Amniotic stem cell (primary cell): ENCODE measurements at places on chromosomes 3 and 15.
A peak's percentile ranks its signal among the peaks of the same experiment; 100 is the strongest.

DNA sequence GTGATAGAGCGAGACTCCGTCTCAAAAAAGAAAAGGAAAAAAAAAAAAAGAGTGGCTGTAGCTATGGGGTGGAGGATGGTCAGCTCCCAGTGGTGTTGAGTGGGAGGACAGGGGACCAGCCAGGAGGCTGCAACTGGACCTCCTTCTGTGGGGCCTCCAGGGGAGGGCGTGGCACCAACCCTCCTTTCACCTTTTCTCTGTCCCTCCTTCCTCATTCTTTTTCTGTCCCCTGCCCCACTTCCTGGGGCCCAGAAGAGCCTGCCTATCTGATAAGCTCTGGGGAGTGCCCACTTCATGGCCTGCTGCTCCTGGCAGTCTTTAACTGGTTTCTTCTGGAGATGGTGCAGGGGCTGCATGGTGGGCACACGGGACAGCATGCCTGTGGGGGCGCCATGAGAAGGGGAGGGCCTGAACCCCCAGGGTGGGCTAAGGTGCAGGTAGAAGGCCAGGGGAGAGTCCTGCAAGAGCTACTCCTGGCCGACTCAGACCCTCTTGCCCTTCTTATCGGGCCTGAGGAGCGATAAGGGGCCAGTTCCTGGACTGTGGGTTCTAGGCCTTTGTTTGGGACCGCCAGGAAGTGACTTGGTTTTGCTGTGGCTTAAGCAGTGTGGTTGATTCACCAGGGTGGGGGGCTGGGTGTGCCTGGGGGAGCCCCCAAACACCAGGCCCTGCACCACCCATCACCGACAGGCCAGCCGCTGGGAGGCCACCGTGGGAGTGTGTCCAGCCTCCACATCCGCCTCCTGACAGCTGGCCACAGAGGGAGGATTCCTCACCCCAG lies 49.4 kb upstream of the FLNB start:
- no peak for DNase-seq

DNA sequence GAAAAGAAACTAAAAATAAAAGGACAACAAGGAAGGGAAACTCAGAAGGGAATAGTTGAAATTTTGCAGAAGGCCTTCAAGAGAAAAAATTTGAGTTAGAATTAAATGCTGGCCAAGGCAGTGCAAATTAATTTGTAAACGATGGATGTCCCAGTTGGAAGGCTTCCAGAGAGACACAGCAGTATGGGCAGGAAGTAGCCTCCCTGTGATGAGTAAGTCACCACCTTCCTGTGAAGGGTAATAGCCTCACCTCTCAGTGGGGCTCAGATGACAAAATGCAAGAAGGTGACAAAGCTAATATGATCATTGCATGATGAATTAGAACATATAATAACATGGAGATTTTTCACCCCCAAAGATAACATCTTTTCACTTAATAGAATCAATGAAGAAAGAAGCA lies 27.3 kb upstream of the TMCO5A start:
- DNase-seq = no peak

DNA sequence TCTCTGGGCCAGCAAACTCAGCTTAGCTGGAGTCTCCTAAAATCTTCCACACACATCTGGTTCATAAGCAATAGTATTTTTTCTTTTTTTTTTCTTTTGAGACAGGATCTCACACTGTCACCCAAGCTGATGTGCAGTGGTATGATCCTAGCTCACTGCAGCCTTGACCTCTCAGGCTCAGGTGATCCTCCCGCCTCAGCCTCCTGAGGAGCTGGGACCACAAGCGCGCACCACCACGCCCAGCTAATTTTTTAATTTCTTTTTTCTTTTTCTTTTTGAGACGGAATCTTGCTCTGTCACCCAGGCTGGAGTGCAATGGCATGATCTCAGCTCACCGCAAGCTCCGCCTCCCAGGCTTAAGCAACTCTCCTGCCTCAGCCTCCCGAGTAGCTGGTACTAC lies 34.3 kb downstream of the RNU5B-1 start:
- DNase-seq = no peak

- DNase-seq = no peak
These were observed 10.2 kb upstream of the TMEM45A start for GRCh38 chr3:100482176-100482575.

DNA sequence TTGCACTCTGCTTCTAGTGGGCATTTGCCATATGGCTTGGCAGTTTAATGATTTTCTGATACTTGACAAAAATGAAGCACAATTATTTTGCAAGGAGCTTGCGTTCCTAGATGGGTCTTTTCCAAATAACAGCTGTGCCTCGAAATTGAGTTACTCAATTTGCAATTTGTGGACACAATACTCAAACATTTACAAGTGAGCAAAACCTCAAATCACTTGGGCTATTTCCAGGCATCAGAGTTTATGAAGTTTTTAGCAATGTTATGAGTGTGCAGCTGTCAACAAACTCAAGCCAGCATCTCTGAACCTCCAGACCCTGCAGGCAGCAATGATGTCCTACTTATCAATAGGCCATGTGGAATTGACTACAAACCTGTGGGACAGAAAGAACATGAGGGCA lies 41.3 kb downstream of the NMNAT3 start:
- DNase-seq = no peak

DNA sequence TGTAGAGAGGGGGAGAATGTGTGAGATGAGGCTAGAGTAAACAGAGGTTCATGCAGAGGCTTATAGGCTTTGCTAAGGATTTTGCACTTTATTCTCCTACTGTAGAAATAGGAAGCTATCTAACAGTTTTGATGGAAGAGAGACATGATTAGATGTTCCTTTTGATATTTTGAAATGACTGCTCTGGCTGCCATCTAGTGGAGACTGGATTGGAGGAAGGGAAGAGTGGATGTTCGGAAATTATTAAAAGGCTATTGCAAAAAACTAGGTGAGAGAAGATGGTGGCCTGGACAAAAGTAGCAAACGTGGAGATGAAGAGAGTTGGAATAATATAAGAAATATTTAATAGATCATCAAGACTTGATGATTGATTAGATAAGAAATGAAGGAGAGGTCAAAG lies 42.2 kb downstream of the SYN2 start:
- no peak for DNase-seq

DNA sequence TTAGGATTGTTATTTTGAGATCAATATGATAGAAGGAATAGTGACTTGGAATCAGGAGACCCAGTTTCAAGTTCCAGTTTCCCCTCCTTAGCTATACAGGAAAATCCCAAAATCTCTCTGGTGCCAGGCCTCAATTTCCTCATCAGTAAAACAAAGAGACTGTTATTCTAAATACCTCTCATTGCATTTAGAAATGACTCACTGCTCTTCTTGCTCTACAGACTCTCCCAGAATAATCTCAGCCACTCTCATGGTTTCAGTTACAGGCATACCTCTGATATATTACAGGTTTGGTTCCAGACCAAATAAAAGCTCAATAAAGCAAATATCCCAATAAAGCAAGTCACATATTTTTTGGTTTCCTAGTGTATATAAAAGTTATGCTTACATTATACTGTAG lies 28.3 kb downstream of the IMPG2 start:
- no peak for DNase-seq

DNA sequence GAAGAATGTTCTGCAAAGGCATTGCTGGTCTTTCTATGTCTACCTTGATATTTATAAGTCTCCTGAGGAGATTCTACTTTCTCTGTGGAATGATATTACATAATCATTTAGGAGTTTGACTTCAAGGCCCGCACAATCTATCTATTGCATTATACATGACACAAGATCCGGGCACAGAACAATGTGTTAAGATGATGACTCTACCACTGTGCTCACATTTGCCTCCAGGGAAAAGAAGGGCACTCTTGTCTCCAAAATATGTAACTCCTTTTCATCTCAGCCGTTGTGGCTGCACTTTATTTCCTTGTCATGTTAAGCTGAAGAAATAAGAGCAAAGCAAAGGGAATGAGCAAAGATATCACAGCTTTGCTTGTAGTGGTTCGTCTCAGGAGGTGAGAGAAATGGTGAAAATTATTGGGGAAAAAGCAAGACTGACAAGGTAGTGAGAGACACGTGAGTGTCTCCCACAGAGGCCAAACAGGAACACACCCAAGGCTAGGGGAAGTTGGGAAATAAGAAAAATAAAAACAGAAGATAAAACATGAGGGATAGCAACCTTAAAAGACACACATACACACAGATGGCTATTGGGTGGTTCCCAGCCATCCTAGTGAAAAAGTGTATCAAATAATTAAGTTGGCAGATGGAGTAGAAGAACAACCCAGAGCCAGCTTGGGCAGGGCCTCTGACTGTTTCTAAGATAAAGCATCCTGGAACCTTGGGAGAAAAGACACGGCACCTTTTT lies 184.3 kb downstream of the P3H2 start:
- no peak for DNase-seq

- DNase-seq = no peak
These were observed 28.9 kb upstream of the GPD1L start for GRCh38 chr3:32077260-32078084.

DNA sequence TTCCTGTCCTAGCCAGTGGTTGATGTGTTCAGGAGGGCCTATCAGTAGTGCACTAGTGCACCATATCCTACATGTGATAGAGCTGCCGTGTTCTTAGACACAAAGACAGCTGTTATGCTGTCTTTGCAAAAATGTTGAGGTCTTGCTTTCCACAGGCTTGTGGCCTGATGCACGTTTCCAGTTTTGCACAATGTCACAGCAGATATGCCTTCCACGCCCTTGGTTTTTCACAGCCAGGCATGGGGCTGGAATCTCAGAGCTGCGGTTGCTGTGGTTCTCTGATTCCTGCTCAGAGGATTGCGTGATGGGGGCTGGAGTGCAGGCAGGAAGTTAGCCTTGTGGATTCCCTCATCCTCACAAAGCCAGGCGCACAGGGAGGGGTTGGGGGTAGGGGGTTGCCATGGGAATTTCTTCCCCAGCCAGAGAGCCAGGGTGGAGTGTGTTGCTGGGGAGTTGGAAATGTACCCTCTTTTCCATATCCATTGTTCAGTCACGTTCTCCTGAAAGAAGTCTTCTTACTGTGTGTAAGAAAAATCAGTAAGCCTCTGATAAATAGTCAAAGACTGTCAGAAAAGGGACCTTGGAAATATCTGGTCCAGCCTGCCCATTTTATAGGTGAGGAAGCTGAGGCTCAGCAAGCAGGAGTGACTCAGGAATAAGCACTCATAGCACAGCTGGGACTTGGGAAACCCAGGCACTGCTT lies 79.4 kb downstream of the SMAD3 start:
- no peak for DNase-seq

GRCh38 chr15:54659646-54660045 lies 537.1 kb downstream of the RSL24D1 start:
- DNase-seq = no peak

- peak; percentile 72 for DNase-seq
These were observed 72.1 kb downstream of the IL1RAP start for GRCh38 chr3:190585805-190586630.

GRCh38 chr3:21462141-21462540 lies 288.9 kb downstream of the ZNF385D start:
- no peak for DNase-seq

GRCh38 chr15:87591582-87591981 lies 665.0 kb downstream of the NTRK3 start:
- no peak for DNase-seq

DNA sequence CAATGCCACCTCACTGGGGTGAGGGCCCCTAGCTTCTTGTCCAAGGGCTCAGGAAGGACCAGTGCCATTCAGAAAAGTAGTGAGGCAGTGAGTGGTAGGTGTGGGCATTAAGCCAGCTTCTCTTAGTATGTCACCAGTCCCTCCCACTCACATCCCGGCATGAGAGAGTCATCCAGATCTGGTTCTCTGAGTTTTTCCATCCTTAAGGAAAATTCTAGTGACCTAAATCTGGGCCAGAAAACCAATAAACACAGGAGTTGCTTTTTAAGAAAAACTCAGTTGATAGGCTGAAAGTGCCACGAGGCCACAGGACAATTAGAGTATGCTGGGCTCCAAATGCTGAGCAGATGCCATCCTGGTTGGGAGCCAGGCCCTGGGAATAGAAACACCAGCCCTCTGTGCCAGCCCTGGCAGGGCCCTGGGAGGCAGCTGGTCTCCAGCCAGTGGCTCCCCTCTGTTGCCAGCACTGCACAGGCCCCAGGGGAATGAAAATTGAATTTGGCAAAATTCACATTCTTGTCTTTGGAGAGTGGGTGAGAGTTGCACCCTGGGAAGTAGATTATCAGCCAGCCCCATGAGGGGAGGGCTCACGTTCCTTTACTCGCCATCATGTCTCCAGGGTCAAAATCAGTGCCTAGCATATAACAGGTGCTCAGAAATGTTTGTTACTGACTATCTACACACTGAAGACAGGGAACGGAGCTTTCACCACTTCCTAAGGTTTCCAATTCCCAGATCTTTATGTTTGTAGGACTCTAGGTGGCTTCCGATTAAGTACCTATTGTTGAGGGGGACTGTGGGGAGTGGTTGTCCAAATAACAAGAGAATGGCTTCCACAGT lies 52.8 kb downstream of the FAM43A start:
- peak; percentile 43 for DNase-seq

DNA sequence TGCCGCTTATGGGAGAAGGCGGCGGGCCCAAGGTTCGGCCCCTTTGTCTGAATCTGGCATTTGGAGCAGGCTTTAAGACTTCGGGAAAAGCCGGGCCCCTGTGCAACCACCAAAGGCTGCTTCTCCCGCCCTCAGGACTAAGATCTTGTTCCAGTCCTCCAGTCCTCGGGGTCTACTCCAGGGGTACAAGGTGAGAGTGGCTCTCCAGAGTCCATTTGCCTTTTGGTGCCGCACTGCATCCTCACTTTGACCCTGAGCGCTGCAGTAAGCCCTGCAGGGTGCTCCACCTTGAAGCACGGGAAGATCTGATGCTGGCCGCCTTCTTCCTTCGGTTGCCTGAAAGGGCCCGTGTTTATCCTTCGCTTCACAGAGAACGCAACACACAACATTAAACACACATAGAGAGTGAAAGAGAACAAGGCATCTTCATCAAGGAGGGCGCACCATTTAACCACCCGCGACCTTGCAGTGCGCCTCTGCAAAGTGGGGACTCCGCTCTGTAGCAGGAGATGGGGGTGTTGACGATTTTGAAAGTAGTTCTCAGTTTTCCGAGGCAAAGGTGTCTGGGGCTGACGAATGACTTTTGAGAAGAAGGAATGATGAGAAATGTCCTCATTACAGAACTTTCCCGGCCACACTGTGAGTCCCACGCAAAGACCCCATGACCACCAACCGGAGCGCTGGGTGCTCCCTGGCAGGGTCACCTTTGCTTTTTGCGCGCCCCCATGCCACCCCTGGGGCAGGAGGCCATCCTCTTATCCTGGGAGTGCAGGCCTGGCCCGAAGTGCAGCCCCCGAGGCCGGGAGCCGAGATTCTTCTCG lies 1.0 kb downstream of the PIGZ start:
- no peak for DNase-seq

GRCh38 chr3:183634707-183635106 lies 716 bp upstream of the KLHL24 start:
- no peak for DNase-seq

DNA sequence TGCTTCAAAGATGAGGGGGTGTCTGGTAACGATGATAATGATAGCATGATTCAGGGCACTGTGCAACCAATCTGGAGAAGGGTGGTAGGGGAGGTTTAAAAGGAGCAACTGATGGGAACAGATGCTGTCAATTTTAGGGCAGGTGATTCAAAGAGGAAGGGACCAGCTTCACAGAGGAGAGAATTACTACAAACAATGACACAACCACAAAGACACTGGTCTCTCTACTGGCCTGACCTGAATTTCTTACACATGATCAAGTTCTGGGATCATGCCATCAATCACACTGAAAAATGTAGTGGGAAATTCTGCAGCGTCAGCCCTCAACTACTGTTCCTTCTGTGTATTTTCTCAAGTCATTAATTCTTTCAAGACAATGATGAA lies 2.6 kb upstream of the CDV3 start:
- DNase-seq = no peak
